ENCODE measurements at places on chromosomes 11 and 22.

DNA sequence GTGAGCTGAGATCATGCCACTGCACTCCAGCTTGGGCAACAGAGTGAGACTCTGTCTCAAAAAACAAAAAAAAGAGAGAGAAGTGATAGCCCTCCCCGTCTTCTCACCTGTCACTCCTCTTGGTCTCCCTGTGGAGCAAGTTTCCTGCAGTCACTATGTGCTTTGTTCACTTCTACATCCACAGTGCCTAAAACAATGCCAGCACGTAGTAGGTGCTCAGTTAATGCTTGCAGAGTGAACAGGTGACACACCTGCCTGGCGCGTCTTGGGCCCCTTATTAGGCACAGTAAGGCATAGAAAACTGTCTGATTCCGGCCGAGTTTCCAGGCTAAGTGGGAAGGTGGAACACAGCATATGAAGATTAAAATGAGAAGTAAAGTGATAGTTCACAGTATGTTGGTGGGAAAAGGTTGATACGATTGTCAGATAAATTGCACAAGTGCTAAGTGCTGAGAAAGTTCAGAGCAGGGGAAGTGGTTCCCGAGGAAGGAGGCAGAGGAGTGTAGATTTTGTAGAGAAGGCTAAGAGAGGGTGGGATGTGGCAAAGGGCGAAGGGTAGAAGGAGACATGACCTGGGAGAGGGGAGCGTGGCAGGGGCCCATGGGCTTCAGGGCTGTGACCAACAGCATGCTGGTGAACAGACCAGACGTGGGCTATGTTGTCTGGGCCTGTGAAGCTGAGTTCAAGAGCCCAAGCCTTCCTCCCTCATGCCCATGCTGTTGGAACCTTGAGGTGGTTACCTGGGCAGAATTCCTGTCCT, 41.9 kb downstream of the BCR start:
- no peak for DNase-seq

- peak; percentile 72 for DNase-seq
Observed at GRCh38 chr22:40491990-40492631, 121.7 kb downstream of the SGSM3 start.

GRCh38 chr11:119404872-119405271, 18.1 kb downstream of the THY1 start:
- no peak for DNase-seq

- DNase-seq: no peak
Observed at GRCh38 chr11:81192516-81192915, 1541.1 kb downstream of the FAM181B start.

GRCh38 chr11:80855426-80855825, 1414.6 kb upstream of the TENM4 start:
- DNase-seq: no peak
